Activated naive CD8-positive, alpha-beta T cell treated with anti-CD3 and anti-CD28 coated beads, Interleukin-2, amount 50 U/mL, for 24 hours (primary cell): ENCODE measurements at places on chromosomes 2 and 18.

DNA sequence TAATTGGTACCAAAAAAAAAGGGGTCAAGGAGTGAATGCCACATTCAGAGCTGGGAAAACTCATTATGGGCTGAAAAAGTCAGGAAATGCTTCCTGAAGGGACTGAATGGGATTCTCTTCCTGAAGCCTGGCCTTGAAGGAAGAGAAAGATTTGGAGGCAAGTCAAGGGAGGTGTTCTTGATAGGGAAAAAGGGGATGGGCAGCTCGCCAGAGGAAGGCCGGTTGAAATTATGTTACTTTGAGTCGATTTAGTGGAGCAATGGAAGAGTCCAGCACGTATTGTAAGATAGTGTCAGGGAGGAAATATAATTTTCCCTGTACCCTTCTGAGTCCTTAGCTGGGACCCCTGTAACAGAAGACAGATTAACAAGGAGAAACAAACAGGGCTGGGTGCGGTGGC is 115.3 kb upstream of the STPG4 start:
- DNase-seq: no peak

DNA sequence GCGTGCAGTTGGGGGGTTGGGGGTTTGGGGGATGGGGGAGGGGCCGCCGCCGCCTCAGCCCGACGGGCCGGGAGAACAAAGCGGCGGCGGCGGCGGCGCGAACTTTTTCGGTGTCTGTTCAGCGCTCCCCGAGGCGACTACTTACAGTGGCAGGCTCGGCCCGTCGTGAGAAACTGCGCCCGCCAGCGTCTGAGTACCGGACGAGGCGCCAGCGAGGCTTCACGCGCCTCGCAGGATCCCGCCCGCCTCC is 172 bp downstream of the PRKD3 start:
- DNase-seq: no peak

- DNase-seq: no peak
Measured at GRCh38 chr18:11747731-11748130, 58.7 kb downstream of the GNAL start.

GRCh38 chr2:101821059-101821805 is 123.7 kb downstream of the MAP4K4 start:
- no peak for DNase-seq

DNA sequence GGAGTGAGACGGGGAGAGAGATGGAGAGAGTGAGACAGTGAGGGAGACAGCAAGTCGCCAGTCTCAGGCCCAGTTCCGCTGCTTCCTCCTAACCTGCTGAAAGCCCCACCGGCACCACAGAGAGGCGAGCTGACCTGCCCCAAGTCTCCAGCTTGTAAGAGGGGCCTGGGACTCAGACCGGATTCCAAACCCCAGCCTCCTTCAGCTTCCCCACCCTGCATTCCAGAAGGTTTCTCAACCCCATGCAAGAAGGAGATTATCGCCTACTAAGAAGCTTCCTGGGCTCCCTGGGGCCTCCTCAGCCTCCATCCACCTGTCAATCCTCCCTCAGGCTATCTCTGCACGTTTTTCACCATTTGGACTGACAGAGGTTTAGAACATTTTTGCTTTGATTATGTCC is 173.1 kb upstream of the RAB6C start:
- DNase-seq: no peak

DNA sequence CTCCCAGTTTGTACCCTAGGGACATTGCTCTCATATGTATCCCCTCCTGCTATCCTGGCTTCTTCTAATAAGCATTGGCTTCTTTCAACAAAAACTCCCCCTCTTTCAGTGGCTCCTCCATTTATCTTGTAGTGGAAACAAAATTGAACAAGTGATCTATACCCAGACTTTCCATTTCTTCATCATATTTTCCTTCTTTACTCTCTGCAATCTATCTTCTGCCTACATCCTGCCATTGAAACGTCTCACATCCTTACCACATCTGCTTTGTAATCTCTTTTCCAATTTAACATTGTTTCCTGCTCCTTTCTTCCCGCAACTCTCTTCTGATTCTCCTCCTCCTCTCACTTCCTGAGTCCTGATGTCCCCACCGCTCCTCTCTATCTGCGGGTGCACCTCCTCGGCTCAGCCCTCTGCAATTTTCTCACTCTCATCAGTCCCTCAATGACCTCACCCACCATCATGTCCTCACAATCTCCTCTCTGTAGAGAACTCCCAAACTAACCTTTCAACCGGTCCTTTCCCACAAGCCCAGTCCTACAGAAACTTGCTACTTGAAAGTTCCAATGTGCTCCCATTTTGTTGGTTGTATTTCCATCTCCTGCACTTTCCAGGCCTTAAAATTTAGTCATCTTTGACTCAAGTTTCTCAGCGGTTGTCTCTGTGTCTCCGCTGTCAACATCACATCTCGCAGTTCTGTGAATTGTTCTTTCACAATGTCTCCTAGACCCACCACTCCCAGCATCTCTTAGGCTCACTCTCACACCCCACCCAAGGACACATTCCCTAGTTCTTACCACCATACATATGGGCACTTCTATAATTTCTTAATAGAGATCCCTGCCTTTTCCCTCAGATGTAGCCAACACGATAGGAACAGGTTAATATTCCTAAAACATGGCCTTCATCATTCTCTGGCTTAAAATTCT is 24.0 kb downstream of the MAP3K19 start:
- no peak for DNase-seq

DNA sequence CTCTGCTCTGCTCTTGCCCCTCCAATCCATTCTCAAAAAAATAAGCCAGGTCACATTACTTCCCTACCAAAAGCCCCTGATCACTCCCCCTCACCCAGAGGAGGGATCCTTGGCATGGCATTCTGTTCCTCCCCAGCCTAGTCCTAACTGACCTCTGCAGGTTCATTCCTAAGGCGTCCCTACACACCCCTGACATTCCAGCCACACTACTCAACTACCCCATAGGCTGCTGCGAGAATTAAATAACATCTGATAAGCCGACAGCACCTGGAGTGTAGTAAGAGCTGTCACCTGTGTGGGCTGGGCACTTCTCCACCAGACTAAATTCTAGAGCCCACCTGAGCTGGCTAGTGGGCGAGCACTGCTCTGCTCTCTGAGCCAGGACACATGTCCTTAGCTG is 44.7 kb upstream of the SLC1A4 start:
- no peak for DNase-seq

DNA sequence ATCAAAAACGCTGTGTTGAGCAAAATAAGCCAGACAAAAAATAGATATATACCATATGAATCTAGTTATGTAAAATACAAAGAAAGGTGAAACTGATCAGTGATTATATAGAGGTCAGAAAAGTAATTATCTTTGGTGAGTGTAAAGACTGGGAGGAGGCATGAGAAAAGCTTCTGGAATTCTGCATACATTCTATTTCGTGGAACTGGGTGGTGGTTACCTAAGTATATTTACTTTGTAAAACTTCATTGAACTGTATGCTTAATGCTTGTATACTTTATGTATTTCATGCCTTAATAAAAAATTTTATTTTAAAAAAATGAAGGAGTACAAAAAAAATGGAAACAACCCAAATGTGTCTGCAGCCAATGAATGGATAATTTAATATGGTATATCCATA is 153.1 kb upstream of the ALPP start:
- DNase-seq: no peak

DNA sequence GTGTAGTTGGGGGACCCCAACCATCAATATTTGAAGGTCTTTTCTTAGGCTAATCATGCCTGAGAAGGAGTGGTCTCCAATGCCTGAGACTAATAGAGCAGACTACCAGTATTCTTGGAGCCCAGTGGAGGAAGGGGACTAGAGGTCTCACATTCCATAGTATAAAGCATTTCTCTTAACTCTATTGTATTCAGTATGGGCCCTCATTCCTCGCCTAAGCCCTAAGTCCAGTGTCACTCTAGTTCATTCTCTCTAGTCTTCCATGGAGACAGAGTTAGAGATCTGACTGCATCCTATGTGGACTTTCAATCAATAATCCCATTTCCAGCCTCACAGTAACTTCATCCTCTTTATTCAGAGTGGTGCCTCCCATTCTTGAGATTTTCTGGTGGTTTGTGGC is 29.7 kb upstream of the MAP4K4 start:
- no peak for DNase-seq

- DNase-seq: no peak
Measured at GRCh38 chr18:27073404-27073830, 111.7 kb downstream of the CHST9 start.

DNA sequence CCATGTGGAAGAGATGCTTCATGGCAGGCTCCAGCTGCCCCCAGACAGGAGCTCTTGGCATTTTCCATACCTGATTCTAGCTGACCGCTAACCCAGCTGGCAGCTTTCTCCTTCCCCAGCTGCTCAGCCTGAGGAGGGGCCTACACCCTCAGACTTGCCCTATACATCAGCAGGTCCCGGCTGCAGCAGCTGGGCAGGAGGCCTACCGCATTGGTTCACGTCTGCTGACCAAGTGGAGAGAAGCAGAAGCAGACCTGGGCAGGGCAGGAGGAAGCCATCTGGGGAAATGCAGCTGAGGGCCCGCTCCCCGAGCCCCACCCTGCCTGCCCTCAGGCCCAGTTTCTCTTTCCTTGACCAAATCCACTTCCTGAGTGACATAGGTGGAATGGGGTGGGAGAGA is 50.7 kb downstream of the LBH start:
- DNase-seq: no peak

- DNase-seq: no peak
Measured at GRCh38 chr2:64617631-64618151, 36.0 kb downstream of the SERTAD2 start.

DNA sequence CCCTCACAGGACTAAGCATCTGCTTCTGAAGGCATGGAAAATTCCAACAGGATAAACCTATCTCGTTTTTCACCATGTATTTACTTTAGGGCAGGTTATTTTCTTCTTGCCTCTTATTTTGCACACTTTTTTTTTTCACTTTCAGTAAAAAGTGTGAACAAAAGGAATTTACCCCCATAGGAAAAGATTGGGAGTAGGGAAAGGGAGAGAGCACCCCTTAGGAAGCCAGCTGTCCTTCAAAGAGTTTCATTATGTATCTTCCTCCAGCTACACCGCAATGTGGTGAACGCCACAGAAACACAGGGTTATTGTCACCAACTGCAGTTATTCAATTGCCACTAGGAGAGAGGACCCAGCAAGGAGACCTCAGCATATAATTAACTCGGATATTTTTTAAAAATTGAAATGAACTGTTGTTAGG is 286.2 kb upstream of the VRK2 start:
- no peak for DNase-seq

DNA sequence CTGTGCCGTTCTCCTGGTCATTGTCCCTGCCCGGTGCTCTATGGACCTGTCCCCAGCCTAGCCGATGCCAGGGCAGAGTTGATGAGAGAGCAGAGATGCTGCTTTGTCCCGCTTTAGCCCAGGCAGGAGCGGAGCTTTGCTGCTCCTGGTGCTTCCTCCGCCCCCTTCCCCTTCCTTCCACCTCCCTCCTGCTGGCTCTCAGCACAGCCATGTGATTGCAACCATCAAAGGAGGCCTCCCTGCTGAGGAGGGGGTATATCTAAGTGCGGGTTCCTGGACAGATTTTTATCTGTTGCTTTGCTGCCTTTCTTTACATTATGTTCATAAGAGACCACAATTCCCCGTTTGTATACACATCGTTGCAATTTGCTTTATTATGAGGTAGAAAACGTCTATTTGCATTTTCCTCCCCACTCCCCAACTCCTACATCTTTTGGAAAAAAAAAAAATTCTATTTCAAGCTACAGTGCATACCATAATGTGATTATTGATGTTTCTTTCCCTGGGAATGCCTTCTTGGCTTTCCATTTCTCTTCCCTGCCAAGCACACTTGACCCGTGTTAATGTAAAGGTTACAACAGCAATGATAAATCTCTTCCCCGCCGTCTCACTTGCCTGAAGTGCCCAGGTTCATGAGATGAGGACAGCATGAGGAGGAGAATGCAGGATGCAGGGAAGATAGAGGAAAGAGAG is 25.4 kb downstream of the ALPK2 start:
- no peak for DNase-seq

GRCh38 chr2:86703704-86704361 is 16.3 kb upstream of the RMND5A start:
- no peak for DNase-seq

DNA sequence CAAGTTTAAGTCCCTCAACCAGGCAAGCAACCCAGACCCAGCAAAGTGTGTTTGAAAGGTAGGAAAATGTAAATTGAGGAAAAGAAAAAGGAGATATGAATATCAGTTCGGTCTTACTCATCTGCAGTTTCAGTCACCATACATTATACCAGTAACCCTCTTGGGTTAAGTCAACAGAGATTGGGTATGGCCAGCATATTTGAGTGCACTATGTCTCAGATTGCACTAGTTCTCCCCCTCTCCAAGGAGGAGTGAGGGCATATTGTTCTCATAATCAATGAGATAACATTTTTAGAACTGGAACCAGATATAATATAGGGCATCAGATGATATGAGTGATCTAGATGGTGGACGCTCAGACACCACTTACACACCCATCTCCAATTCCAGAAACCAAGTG is 141.5 kb downstream of the COPS8 start:
- DNase-seq: no peak

GRCh38 chr2:23838996-23839395 is 87.9 kb downstream of the ATAD2B start:
- DNase-seq: no peak

GRCh38 chr2:68764041-68764805 is 29.6 kb downstream of the ARHGAP25 start:
- DNase-seq: no peak

GRCh38 chr2:127853671-127854070 is 4.3 kb downstream of the POLR2D start:
- no peak for DNase-seq

DNA sequence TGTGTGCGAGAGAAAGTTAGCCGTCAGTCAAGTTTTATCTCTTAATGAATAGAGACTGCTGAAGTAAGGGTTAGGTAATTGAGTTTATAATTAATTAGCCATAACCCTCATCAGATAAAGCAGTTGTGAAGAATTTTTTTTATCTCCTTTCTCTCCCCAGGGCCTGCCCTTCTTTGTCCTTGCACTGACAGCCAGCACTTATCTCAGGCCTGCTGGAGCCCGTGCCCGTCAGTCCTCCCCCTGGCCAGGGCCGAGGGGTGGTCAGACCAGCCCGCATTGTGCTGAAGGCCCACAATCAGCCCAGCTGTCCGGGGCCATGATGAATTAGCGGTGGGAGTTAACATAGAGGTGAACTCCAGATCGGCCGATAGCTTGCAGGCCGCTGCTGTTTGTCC is 315.7 kb downstream of the GBX2 start:
- DNase-seq: no peak

DNA sequence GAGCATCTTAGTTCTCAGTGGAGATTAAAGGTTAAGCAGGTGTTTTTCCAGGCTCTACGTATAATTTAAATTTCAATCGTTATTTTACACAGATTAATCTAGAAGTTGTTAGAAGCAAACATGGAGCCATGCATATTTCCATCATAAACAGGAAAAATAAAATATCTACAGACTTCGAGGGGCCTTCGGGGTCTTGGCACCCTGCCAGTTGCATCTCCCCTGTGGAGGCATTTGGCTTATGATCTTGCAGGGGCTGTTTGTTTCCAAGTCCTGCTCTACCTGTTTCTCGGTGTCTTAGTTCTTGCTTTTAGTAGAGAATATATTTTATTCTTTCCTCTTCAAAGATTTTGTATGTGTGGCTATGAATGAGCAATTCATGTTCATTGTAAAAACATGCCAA is 67.2 kb upstream of the FAM136A start:
- DNase-seq: no peak

- DNase-seq: no peak
Measured at GRCh38 chr2:203341741-203342310, 13.6 kb downstream of the ABI2 start.
